8988T (cell line): ENCODE measurements at places on chromosomes 2 and 18.
A peak's percentile ranks its signal among the peaks of the same experiment; 100 is the strongest.

GRCh38 chr2:10594481-10594880, 95.3 kb downstream of the NOL10 start:
- no peak for DNase-seq

DNA sequence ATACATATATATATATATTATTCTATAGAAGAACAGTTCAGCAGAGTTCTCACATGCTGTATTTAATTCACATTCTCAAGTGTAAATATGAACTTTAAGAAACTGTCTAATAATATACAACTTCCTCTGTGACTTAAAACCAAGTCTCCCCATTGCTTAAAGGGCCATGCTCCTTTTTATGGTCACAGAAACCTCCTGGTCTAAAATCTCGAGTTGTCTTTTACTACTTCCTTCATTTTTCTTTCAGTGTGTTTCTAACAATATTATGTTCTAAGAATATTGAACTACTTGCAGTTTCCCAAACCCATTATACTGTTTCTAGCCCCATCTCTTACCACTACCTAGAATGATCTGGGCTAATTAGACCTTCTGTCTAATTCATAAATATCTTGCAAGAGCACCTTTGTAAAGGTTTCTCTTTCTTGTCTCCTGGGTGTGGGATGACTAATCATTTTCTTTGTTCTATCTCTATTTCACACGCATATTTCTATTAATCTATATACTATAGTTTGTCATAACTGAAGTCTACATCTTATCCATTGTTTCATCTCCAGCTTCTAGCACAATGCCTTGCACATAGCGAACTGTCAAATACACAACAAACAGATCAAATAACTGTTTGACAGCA, 48.8 kb downstream of the ERBB4 start:
- no peak for DNase-seq

- no peak for DNase-seq
Observed at GRCh38 chr2:74083750-74084149, 64.0 kb downstream of the BOLA3 start.

DNA sequence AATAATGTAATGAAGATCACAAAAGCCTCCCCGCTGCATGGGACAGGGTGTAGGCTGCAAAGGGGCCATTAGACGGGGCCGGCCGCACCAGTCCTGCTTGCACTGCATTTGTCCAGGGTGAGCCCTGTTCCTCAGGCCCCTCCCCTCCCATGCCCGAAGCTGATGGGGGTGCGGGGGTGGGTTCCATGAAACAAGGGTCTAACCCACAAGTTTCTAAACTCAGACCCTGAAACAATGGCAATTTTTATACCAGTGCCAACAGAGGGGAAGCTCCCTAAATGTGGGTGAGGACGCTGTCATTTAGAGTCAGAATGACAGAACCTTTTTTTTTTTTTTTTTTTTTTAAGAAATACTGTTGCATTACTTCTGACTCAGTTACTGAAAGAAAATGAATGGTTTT, 39.7 kb downstream of the HS6ST1 start:
- no peak for DNase-seq

- DNase-seq, result no peak
Observed at GRCh38 chr2:234980451-234981187, 28.8 kb downstream of the SH3BP4 start.

DNA sequence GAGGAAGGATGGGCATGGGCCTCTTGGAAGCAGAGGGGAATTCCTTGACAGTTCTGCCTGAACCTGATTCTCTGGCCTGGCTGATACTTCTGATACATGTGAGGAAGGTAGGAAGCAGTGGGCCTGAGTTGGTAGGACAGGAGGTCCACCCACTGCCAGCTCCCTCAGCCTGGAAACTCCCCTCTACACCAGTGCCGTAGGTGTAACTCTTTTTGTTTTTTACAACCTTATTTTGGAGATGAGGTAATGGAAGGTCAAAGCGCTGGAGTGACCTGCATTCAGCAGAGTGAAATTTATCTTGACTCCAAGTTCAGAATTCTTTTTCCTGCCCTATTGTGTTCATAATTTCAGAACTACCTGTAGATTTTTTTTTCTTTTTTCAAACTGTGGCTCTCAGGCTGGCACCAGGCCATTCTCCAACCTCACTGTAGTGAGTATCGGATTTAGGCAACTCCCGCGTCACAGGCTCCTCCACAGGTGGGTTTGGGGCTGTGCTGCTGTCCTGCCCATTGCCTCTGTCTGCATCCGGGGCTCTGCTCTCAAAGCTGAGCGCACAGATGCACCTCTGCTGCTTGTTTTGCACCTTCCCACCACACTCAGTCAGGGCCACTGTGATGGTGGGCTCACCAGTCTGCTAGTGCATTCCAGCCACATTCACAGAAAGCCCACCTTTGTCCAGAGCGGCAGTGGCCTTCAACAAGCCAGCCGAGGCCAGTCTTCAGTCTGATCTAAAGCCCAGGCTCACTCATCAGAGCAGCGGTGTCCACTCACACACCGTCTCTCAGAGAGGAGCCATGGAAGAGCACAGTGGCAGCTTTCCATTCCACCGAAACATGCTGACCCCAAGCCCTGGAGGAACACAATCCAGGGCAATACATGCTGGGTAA, 87.2 kb downstream of the UXS1 start:
- no peak for DNase-seq

DNA sequence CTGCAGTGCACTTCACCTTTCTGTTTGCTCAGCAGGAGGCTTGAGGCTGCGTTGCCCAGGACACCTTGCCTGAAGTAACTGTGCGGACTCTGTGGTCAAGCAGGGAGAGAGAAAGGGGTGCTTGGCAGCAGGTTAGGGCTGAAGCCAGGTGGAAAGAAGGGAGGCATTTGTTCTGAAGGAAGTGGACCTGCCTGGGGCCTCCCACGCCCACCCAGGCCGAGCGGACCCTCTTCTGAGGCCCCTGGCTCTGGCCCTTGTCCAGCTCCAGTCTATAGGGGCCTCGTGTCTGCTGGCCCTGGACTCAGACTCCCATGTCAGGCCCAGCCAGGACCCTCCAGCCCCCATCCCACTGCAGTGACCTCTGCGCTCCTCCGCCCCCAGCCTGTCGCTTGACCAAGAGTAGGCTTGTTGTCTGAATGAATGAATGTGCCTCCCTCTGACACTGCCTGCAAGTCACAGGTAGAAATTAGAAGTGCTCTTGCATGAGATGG, 2.5 kb downstream of the SNED1 start:
- DNase-seq, result peak; percentile 2

DNA sequence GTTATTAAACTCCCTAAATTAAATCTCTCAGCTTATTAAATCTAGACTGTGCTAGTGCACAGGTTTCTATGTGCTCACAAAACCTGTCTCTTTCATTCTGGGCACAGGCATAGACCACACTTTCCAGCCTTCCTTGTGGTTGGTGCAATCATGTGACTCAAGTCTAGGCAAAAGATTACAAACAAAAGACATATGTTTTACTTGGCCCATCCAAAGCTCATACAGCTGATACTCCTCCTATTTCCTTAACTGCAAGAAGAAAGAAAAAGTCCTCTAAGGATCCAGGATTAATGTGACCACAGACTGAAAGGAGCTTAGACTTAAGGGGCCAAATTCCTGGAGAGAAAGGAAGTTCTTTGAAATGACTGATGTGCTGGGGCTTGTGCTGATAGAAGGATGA, 731.3 kb upstream of the RAB6C start:
- DNase-seq, result no peak

- DNase-seq, result no peak
Observed at GRCh38 chr2:44671276-44671675, 270.2 kb upstream of the SIX3 start.

DNA sequence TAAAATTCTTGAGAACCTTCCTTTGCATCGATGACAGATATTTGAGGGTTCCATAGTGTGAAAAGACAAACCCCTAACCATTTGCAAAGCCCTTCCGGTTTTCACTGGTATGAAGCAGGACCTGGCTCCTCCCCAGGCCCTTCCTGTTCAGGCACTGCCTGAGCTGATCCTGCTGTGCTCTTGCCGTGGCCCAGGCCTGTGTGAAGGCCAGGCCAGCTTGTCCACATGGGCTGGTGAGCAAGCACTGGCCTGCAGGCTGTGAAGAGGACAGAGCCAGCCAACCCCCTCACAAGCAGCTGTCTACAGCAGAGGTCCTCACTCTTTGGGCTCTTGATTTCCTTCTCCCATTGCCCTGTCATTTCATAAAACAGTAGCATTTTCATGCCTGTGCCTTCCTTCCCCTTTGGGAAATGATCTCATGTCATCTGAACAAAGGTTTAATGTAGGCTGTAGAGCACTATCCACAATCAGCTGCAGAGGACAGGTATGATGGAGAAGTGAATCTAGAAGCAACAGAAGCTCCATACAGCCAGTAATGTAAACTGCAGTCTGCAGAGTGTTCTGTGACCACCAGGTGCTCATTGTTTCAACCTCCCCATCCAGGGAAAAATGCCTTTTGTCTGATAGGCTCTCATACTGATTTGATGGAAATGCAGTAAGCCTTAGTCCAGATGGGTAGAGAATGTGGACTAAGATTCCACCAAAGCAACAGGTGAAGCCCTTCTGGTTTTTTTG, 19.8 kb downstream of the MPHOSPH10 start:
- DNase-seq, result no peak

DNA sequence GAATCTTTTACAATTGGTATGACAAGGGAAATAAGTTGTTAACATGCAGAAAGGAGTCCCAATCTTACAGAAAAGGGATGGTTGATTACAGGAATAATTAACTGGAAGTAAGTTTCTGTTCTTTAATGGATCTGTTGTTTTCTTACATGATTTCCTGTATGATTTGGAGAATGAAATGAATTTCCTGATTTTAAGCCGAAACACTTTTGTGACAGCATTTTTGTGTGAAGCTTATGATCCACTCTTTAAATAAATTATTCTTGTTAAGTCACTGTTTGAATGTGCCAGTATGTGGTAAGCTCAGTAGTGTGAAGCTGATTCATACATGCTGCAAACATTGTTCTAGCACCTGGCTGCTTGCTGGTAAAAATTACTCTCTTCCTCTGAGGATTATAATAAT, 516.2 kb downstream of the DCDC2C start:
- DNase-seq, result no peak

- no peak for DNase-seq
Observed at GRCh38 chr2:129813404-129813803, 166.1 kb upstream of the RAB6C start.

DNA sequence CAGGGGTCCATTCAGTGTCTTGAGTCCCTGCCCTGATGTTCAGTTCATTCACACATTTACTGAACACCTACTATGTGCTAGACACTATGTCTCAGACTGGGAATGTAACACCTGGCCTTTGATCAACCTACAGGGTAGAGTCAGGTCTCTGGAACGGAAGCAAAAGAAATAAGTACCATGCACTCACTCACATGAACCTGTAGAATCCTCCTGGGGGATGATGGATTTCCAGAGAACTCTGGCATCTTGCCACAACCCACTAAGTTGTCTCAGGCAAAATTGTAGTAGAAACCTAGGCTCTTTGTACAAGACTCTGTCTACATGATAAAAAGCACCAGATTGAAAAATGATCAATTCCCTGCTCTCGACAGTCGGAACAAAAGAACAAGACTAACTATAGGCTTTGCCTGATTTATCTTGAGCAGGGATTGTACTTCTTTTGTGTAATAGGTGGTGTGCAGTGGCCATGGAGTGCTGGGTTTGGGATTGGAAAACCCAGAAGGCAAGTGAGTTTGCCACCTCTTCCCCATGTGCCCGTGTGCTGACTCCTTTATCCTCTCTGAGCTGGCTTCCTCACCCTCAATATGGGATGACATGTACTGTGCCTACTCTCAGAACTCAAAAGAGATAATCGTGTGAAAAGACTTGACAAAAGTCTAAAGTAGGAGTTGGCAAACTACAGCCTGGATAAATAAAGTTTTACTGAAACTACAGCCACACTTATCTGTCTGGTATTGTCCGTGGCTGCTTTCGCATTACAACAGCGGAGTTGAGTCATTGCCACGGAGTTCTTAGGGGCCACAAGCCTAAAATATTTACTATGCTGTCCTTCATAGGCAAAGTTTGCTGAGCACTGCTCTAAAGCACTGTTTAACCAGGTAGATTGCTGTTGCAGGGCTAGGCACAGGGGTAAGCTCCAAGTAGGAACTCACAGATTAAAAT, 4.4 kb downstream of the CAPN14 start:
- DNase-seq, result no peak

DNA sequence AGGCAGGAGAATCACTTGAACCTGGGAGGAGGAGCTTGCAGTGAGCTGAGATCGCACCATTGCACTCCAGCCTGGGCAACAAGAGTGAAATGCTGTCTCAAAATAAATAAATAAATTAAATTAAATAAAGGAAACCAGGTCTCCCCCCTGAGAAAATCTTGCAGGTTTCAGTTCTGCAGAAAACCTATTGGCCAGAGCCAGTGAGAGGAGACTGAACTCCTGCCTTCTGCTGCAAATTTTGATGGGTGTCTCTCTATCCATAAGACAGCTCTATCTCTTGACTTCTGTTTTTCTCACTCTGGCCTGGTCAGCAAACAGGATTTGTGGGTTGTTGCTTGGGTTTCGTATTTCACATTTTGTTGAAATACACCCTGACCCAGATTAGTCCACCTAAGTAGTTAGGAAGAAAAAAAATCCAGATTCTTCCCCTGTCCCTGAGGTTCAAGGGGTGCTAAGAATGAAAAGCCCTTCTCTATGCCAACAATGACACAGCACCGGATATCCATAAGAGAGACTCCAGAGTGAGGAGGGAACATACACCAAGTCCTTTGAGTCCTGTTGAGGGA, 86.7 kb upstream of the MAP4K4 start:
- no peak for DNase-seq

DNA sequence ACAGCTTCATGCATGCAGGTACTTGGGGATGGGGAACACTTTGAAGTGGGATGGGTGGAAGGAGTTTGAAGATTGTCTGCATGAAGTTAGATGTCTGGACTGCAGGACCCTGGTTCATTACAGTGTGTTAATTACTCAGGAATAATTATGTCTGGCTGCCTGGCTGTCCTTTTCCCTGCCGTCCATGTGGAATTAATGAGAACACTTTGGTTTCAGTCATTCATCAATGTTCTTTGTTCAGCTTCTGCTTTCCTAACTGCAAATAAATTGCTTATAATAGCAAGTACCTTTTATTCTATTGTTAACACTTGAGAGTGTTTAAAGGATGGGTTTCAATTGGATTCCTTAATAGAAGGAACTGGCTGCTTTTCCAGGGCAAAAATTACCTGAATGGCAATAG, 35.8 kb downstream of the MTCL1 start:
- DNase-seq, result no peak

DNA sequence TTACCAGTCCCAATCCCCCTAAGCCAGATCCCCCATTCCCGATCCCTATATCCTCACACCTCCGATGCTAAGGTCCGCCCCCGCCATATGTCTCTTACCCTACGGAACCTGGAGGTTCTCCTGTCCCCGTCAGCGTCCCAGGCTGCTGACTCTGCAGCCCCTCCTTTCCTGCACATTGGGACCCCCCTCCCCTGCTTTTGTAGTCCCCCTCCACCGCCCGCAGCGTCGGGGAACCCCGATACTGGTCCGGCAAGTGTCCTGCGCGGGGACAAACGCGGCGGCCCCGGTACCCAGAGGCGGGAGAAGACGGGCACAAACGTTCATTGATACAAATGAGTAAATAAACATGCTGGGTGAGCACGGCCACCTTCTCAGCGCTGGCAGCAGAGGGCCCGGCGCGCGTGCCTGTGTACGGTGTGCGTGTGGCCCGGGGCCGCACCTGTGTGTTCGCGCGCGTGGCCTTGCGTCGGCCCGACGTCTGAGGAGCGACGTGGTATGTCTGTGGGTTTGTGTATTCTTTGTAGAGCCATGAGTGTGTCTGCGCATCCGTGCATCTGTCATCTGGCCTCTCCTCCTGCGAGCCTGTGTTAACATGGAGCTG, 2.0 kb upstream of the CYP26B1 start:
- no peak for DNase-seq
